ENCODE measurements at places on chromosomes 2 and 18.

DNA sequence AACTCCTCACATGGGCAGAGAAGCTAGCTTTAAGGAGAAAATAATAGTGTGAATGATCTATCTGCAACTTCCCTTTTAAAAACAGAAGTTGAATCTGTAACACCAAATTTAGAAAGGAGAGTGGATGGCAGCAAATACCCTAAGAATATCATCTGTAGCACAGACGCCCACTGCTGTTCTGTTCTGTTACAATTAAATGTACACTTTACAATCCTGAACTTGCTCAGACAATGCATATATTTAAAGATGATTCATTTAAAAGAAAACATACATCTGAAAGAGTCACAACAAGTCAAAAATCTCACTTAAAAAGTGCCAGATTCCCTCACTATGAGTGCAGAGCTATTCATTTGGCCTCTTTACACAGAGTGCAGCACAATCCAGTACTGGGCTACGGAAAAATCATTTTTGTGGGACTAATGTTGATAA lies 8.0 kb upstream of the SERTAD2 start:
- no peak for DNase-seq

DNA sequence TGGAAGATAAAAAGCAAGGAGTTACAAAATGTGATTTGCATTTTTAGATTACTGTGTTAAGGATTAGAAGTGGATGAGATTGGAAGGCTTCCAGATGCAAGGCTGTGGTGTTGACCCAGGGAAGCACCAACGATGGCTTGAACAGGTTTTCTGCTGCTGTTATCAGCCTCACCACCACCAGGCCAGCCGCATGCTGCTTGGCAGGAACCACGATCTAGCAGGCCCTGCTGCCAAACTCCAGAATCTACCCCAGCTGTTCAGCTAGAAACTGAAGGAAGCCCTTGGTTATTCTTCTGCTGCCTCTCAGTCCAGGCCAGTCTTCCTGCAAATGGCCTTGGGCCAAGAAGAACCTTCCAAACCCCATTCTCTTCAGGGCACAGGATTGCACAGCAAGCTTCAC lies 133.9 kb downstream of the MTCL1 start:
- no peak for DNase-seq

DNA sequence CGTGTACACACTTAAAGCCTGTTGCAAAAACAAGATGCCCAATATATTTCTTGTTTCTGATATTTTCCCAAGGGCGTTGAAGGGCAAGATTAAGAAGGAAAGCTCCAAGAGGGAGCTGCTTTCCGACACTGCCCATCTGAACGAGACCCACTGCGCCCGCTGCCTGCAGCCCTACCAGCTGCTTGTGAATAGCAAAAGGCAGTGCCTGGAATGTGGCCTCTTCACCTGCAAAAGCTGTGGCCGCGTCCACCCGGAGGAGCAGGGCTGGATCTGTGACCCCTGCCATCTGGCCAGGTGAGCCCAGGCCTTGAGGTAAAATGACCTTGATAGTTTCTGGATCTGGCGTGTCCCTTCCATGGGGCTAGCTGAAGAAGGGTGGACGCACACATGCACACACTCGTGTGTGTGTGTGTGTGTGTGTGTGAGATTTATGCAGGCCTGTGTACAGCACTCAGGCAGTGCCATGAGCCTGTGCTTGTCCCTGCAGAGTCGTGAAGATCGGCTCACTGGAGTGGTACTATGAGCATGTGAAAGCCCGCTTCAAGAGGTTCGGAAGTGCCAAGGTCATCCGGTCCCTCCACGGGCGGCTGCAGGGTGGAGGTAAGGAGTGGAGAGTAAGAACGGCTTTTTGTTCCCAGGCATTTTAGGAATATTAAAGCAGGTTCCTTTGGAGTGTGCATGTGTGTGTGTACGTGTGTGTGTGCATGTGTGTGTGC lies 23.6 kb downstream of the MLPH start:
- DNase-seq = no peak

DNA sequence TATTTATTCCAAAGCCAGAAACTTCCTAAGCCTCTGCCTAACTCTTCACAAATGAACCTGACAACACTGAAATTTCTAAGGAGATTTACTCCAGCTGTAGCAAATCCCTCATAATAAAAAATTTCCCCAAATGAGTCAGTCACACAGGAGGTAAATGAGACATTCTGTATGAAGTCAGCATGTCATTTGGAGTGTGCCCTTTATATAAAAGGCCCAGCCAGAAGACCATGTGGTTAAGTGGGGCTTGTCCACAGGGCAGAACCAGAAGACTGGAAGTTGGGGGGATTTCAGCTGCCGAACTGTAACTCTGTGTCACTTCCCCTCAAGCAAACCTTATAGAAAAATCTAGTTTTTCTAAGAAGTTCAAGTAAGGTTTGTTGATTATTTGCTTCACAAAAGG lies 30.2 kb downstream of the NRP2 start:
- no peak for DNase-seq

DNA sequence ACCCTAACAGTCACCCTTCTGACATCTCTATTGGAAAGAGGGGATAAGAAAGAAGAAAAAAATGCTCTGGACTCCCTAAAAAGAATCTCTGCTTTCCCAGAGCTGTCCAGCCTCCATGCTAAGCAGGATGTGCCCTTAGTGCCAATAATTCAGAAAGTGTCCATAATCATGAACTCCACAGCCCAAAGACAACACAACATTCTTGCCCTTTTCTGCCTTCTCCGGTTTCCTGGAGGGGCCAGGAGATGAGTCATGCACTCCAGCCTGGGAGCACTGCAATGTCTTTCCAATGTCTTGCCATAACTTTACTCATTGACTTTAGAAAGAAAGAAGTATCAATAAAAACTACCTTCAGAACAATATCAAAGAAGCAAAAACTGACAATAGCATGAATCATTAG lies 44.0 kb downstream of the KLF7 start:
- DNase-seq = no peak

All from NCI-H2081 treated with DMSO at 0.1 percent for 48 hours (cell line).